ENCODE measurements at places on chromosomes 6 and 20. TPM values are rescaled to one million over a fixed set of nuclear protein-coding genes. Genes with fewer than 3 reads are reported as not detected.
A peak's percentile ranks its signal among the peaks of the same experiment; 100 is the strongest.

GRCh38 chr6:54876365-54876764, 29.8 kb downstream of the FAM83B start:
- no peak for DNase-seq

DNA sequence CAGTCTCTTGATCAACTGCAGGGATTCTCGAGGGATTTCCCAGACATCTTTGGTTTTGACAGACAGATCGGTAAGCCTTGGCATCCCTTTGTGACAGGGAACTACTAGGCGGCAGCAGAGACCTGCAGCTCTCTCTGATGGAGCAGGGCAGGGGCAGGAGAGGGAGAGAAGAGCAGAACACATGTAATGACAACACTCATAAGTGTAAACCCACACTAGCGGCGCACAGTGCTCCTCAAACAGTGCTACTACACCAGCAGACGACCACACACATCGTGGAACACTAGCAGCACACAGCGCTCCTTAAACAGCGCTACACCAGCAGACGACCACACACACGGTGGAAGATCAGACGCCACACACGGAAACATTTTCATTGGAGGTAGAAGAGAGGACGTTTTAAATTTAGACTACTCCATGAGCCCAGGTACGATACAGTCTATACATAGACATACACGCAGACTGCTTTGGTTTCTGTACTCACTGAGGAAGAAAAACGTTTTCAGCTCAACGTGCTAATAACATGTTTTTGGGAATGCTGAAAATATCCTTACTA, 94.5 kb upstream of the TRAF3IP2 start:
- DNase-seq = no peak

DNA sequence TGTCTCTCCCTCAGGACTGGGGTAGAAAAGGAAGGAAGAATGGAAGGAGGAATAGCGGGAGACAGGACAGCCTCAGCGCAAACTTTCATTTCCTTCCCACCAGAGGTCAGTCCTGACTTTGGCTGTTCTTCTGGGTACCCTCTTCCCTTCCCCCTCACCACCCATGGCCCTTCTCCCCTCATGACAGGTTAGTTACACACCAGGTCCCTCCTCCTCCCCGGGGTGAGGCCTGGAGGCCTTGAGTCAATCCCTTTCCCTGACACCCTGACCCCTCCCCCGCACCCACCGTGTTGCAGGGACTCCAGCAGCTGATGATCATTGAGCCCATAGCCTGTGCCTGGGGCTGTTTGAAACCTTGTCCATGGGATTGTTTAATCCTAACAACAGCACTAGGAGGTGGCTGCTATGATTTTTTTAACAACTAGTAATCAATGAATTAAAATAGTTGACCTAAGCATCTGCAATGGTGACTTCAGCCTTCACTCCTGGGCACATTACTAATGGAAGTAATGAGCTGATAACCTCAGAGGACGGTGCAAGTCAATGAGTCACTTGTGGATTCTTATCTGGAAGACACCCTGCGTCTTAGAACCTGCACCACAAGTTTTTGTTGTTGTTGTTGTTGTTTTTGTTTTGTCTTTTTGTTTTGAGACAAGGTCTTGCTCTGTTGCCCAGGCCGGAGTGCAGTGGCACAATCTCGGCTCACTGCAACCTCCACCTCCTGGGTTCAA, 46.6 kb upstream of the CCDC167 start:
- no peak for DNase-seq

GRCh38 chr20:53738039-53738944, 144.7 kb upstream of the ZNF217 start:
- peak; percentile 88 for DNase-seq

- no peak for DNase-seq
These were observed 23.8 kb downstream of the SYNDIG1 start for GRCh38 chr20:24493181-24493580.

DNA sequence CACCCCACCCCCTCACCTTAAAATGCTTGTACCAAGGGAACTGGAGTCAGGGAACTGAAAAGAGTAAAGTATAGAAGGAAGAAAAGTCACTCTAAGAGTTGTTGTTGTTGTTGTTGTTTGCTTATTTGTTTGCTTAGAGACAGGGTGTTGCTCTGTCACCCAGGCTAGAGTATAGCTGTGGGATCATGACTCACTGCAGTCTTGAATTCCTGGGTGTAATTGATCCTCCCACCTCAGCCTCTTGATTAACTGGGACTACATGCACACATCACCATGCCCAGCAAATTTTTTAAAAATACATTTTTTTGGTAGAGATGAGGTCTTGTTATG, 681.6 kb upstream of the GJE1 start:
- no peak for DNase-seq

DNA sequence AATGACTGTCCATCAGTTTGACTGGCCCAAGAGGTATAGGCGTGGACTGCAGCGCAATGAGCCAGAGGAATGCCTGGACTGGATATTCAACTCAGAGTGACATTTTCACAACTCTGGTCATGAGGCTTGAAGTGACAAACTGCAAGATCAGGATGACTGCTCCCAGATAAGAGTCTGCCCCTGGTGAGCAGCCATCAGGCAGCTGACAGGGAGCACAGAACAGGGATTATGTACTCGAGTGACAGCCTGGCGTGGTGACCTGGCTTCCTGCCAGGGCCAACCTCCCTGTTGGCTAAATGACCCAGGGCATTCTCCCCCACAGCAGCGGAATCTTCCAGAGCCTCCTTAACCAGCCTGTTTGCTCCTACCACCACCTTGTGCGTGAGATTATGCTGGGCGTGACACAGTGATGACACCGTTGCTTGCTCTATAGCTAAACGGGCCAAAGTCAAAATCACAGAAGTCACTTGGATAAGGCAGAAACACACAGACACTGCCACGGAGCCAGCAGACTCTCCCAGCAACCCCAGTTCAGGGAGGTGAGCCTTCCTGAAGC, 209.1 kb upstream of the JARID2 start:
- DNase-seq = peak; percentile 14

DNA sequence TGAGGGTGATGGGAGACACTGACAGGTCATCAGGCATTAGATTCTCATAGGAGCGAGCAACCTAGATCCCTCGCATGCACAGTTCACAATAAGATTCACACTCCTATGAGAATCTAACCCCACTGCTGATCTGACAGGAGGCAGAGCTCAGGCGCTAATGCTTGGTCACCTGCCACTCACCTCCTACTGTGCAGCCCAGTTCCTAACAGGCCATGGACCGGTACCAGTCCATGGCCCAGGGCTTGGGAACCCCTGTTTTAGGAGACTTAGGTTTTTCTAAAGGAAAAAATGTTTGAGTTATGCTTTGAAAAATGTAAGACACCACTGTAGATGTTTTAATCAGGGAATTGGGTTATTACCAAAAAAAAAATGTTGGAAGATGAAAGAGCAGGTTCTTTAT, 6.7 kb downstream of the HLA-E start:
- no peak for DNase-seq

DNA sequence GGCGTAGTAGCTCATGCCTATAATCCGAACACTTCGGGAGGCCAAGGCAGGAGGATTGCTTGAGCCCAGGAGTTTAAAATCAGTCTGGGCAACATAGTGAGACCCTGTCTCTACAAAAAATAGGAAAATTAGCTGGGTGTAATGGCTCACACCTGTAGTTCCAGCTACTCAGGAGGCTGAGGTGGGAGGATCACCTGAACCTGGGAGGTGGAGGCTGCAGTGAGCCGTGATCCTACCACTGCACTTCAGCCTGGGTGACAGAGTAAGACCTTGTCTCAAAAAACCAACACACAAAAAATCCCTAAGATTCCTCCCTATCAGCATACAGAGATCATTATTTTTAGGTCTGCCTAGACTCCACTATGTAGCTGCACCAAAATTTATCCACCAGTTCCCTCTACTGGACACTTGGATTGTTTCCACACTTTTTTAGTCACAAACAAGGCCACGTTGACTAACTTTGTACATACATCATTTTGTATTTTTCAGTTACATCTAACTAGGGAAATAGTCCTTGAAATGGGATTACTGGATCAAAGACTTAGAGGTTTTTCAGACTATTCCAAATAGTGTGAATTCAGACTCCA, 3.6 kb upstream of the PHF1 start:
- DNase-seq = no peak

DNA sequence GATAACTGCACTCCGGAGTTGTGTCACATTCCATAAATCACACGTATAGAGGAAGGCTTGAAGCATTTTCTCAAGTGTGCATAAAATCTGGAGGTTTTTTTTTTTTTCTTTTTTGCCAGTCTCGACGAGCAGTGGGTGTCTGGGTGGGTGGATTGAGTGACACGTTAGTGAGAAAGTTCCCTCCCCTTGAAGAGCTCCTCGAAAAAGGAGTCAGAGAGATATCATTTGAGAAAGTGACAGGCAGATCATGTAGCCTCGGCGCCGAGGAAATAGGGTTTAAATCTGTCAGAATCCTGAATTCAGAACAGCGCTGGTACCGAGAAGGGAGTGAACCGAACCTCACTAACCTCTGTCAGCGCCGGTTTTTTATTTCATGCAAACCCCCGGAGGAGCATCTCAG, 269.5 kb upstream of the ARID1B start:
- no peak for DNase-seq

DNA sequence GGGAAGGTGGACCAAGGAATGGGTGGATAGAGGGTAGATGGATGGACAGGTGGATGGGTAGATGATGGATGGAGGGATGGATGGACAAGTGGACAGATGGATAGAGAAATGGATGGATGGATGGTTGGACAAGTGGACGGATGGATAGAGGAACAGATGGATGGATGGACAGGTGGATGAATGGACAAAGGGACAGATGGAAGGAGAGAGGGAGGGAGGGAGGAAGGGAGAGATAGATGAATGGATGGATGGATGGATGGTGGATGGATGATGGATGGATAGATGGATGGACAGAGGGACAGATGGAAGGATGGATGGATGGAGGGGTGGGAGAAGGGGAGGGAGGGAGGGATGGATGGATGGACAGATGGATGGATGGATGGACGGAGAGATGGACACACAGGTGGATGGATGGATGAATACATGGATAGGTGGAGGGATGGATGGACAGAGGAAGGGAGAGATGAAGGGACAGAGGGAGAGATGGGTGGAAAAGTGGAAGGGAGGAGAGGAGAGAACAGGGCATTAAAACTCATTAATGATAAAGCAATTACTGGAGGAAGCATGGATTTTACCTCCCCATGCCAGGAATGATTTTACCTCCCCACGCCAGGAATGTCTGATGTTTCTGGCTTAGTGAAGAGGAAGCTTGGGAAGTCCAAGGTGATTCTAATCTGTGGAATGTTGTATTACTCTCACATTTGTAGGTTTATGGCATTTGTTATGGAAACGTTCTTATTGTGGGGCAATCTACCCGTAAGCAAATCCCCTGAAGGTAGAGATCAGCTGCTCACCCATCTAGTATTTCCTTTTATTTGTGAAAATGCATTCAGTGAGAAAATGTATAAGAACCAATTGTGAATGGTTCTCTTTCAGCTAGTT, 383.3 kb downstream of the TAF4 start:
- DNase-seq = no peak

DNA sequence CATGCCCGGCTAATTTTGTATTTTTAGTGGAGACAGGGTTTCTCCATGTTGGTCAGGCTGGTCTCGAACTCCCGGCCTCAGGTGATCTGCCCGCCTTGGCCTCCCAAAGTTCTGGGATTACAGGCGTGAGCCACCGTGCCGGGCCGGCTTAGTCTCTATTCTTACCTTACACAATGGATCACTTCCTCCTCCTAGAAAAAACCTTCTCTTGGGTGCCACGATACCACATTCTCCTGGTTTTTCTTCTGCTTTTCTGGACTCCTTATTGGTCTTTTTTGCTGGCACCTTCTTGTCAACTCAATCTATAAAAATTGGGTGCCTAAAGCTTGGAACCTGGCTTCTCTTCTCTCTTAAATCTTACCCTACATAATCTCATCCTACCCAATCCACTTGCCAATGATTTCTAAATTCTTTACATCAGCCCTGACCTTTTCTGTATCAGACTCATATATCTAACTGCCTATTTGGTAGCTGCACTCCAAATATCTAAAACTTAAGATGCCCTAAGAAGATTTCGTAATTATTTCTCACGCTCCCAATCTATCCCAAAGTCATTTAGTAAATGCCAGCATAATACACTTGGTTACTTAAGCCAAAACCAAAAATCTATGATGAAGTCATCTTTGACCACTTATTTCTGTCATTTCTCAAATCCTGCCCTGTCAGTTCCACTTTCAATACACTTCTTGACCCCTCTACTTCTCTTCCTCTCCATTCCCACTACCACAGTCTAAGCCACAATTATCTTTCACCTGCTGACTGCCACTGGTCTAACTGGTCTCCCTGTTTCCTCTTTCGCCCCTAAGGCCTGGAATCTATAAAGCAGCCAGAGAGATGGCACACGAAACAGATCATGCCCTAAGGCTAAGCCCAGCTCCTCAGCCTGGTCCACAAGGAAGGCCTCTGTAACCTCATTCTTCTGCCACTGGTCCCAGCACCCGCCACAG, 43.2 kb downstream of the ELMO2 start:
- DNase-seq = no peak

GRCh38 chr6:166705069-166705468, 78.0 kb upstream of the RPS6KA2 start:
- DNase-seq = no peak

DNA sequence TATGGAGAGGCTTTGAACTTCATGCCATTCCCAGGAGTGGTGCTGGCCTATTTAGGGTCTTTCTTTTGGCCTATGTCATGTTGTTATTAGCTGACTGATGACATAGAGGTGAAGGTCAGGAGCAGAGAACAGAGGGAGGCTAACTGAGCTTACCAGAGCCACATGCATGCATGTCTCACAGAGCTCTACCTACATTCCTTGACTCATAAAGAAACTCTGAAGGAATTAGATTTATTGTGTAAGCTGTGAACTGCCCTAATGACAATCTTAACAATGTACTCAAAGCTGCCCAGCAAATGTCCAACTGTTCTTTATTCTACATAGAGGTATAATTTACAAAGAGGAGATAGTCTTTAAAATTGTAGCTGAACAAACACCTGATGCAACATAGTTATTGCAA, 192.7 kb upstream of the CNR1 start:
- DNase-seq = no peak

- no peak for DNase-seq
These were observed 17.9 kb downstream of the PNRC1 start for GRCh38 chr6:89098461-89098860.

- DNase-seq = peak; percentile 33
These were observed 497.8 kb downstream of the PREX1 start for GRCh38 chr20:48329676-48330664.

GRCh38 chr20:62755817-62756724, 40.2 kb upstream of the MRGBP start:
- DNase-seq = no peak

- no peak for DNase-seq
These were observed 80.0 kb downstream of the LAMP5 start for GRCh38 chr20:9594284-9594875.

GRCh38 chr6:107488875-107489635, 862 bp upstream of the SOBP start:
- peak; percentile 63 for DNase-seq

SPDEF gene
- 0.96 TPM for total RNA-seq

BTNL2 gene
- total RNA-seq = not detected

TRIM15 gene
- 0.48 TPM for total RNA-seq

WFDC12 gene
- not detected for total RNA-seq

SIRPD gene
- total RNA-seq = 4.3 TPM

TCP11 gene
- total RNA-seq = not detected

OGFRL1 gene
- 22.4 TPM for total RNA-seq

TSPO2 gene
- not detected for total RNA-seq

OR12D2 gene
- not detected for total RNA-seq

OOEP gene
- not detected for total RNA-seq

SYCP2 gene
- 13.2 TPM for total RNA-seq

LY86 gene
- total RNA-seq = 2.2 TPM

ADGRF5 gene
- 2.2 TPM for total RNA-seq

WFDC10B gene
- total RNA-seq = not detected
